ENCODE measurements at places on chromosomes 1 and 21.

- DNase-seq: no peak
Measured at GRCh38 chr1:59484096-59484495, 187.2 kb downstream of the FGGY start.

DNA sequence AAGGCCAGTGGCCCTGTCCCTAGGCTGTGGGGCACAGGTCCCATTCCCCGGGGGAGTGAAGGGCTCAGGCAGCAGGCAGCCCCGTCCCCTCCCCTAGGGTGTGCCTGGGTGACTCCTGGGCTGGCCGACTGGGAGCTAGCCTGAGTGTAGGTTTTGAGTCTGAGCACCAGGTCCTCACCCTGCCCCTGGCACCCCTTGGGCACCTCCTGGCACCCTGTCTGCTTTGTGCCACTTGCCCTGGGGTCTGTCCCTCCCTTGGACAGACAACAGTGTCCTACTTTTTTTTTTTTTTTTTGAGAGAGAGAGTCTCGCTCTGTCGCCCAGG, 24.2 kb downstream of the RRP1 start:
- no peak for DNase-seq

DNA sequence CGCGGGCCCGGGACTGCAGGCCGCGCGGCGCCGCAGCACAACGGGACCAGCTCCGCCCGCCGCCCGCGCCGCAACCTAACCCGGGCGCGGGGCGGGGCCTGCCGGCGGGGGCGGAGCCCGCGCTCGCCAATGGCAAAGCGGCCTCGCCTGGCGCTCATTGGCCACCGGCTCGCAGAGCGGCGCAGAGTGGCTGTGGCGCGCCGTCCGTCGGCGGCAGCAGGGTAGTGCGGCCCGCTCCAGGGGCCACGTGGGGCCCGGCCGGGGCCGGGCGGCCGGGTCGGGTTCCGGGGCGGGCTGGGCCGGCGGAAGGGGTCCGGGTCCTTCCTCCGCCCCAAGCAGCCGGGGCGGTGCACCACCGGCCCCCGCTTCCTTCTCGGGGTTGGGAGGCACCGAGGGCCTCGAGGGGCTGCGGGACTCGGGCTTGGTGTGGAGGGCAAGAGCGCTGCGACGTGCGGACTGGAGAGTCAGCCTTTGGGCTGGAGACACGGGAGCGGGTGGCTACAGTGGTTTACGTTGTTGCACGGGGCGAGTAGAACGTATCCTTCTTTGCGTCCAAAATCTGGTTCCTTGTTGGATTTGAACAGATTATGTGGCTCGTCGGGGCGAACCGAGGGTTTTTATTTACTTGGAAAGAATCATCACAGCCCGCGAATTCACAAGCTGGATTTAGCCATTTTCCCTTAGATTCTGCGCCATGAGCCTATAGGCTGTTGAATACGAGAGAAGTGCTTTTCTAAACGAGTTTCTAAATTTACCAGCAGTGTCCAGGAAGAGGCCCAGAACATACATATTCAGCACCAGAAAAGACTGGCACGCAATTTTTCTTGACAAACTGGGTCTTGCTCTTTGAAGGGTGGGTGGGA, at the start of gene SRM:
TSS of gene SRM (minus strand) at position 51 of the 863 bp plus-strand sequence. CDS start 75 bp downstream, outside the sequence.
- peak; percentile 67 for DNase-seq

DNA sequence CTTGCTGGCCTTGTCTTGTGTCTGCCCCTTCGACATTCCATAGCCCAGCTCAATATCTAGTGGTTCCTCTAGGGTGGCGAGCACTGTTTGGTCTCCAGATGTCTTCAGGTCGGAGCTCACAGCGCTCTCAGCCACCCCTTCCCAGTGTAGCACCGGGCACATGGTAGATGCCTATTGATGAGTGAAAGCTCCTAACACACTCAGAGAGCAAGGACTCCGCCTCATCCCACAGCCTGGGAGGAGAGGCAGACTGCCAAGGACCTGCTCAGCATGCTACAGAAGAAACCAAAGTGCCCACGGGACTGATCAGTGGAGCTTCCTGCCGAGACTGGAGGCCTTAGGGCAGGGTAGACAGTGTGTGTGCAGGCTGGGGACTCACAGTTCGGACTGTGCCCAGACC, 10.9 kb downstream of the PCSK9 start:
- peak; percentile 37 for DNase-seq

DNA sequence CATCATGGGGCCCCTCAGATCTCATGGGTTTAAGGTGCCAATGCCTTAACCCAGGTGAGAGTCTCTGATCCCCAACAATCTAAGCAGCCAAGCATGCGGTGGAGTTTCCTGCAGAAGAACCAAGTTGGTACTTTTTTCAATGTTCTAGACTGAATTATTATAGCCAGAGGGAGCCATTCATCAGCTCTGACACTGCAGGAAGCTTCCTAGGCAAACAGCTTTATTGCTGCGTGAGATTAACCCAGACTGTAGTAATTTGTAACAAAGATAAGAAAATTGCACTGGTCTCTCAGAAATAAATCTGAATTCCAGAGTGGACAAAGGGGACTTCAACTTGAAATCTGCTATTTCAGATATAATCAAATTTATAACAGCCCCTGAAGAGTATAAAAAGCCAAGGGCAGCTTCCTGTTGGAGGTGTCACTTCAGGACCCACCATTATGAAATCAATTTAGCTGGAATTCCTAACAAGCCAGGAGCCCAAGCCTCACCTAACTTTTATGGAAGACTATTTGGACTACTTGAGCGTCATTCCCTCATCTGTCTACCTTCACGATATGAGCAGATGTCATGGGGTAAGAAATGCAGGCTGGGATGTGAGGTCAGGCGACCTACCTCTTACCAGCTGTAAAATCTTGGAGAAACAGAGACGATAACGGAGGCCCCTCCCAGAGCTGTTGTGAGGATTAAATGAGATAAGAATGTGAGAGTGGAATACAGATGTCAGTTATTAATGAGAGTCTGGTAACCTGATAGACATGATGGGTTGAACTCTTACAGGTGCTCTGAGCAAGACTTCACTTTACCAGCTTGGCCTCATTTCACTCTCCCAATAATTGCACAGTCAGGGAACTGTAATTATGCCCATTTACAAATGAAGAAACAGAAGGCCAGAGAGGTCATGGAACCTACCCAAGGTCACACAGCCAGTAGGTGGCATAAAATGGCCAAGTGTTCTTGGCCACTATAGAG, 135.1 kb downstream of the RRAGC start:
- DNase-seq: peak; percentile 13

GRCh38 chr1:150256554-150257341, 826 bp upstream of the CA14 start:
- no peak for DNase-seq

- DNase-seq: no peak
Measured at GRCh38 chr1:230099465-230099864, 32.4 kb downstream of the GALNT2 start.

DNA sequence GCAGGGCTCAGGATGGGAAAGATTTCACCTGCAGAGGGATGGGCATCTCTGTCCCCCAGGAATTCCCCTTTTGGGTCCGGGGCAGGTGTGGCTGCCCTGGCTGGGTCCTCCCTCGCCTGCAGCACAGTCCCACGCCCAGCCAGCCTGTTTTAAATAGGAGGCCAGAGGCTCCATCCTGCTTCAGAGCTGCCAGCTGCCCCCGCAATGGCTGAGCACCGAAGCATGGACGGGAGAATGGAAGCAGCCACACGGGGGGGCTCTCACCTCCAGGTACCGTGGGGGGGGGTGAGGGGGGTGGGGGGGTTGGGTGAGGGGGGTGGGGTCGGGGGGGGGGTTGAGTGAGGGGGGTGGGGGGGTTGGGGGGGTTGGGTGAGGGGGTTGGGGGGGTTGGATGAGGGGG, 3.6 kb downstream of the SCNN1D start:
- DNase-seq: no peak

DNA sequence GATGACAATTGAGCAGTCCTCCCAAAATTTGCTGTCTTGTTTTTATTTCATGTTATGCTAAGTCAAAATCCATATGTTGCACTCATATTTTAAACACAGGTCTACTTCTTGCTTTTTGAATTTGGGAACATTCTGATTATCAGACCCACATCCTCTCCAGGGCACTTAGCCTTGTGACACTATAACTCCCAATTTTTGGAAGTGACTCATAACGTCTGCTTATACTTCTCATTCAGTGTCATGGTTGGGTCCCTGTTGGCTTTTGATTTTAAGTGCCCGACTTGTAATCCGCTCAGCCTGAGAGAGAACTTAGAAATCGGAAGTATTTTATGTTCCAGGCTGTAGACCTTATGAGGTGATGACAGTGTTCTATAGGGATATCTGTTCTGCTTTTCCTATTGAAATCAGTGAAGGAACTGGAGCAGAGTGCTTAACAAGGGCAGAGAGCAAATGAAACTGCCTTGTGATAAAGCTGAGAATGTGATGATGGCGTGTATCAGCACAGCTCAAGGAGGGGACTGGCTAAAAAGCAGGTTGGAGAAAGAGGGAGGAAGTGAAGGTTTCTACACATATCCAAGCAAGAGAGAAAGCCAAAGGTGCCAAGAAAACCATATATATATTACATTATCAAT, 136.0 kb downstream of the HLX start:
- no peak for DNase-seq

GRCh38 chr1:235106457-235106856, 22.2 kb downstream of the TOMM20 start:
- DNase-seq: no peak

- DNase-seq: no peak
Measured at GRCh38 chr21:32184065-32184464, 94.8 kb downstream of the MIS18A start.

- DNase-seq: no peak
Measured at GRCh38 chr1:41429641-41430035, 54.8 kb downstream of the EDN2 start.

DNA sequence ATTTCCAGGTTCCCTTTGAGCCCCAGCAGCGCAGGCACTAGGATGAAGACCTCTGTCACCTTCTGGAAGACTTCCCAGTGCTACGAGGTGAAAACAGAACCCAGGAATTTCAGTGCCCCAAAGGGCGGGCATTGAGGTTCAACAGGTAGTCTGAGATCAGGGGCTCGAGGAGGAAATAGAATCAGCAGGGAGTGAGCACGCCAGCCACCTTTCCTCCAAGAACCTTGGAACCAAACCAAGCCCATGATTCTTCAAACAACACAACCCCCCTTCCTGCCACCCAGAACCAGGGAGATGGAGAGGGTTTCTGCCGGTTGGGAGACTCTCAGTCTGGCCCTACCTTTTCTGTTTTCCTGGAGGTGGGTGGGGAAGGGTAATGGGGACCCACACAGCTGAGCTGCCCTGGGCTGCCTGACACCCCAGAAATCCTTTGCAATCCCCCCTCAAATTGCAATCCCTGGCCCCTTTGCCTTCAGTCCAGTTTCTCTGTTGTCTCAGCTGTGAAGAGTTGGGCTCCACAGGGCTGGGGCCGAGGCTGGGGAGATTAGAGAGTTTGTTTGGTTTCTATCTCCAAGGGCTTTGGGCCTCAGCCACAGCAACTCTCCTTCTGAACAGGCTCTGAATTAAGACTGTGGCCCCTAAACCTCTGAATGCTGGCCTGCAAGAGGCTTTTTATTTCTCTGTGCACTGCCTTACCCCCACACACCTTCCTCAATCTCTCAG, 11.9 kb downstream of the SLC41A1 start:
- DNase-seq: no peak

DNA sequence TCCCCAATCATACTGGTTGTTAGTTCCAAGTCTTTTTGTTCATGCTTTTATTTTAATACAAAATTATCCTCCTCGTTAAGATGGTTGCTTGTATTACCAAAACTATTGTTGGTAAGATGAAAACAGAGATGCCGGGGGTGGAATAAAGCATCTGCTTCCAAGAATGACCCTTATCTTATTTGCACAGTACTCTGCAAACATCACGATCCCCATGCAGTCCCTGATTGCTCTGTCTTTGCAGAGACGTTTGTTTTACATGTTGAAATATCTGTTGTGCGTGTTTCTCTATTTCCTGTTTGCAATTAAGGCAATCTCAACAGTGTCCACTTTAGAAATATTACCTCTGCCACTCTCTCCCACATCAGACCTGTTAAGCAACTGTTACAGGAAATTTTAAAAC, 141.3 kb upstream of the NCAM2 start:
- DNase-seq: peak; percentile 87

DNA sequence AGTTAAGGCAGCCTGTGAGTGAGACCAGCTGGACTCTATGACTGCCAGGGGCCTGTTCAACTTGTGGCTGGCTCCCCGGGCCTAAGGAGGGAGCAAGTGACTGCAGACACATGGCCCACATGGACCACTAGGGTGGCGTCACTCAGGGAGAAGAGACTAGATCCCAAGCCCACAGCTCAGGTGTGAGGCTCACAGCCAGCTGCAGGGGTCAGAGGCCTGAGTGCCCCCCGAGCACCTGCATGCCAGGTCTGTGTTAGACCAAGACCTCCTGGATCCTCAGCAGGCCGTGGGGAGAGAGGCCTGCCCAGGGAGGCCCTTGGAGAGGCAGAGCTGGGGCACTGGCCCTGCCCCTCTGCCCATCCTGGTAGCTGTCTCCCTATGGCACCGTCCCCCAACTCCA, 142.4 kb upstream of the RUNX3 start:
- no peak for DNase-seq

DNA sequence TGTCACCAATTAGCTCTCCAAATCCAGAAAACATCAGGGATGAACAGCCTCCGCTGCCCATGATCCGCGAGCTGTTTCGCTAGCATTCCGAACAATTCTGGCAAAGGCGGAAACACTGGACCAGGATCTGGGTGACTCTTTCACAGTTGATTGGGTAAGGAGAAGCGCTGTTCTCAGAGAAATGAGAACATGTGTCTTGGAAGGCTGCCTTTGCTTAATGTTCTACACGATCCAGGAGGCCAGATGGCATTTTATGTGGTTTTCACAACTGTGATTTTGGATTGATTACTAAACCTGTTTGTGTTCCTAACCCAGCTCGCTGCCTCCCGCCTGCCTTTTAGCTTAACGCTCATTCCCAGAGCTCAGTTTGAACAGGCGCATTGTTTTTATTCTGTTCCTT, 144.0 kb downstream of the KIF26B start:
- DNase-seq: peak; percentile 91

GRCh38 chr1:47219590-47220220, 12.3 kb downstream of the TAL1 start:
- no peak for DNase-seq

- no peak for DNase-seq
Measured at GRCh38 chr21:44019568-44019958, 7.5 kb downstream of the TRAPPC10 start.

DNA sequence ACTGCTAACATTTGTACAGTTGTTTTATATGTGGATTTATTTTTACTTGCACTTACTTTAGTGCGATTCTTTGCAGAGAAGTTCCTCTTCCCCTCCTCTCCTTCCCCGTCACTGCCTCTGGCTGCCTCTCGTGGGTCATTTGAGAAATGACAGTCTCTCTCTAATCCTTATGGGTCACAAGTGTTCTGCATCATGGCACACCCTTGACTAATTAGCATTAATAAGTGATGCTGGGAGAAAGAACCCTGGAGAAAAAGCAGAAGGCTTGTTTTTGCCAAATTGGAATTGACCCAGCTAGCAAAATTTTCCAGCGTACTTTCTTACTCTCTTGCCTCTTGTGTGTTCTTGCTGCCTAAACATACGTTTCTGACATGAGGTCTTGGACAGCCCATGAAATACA, 301.2 kb downstream of the DUSP10 start:
- DNase-seq: no peak
